Activated CD8-positive, alpha-beta memory T cell treated with anti-CD3 and anti-CD28 coated beads, Interleukin-2, amount 10 ng/mL, durations not matched to agents 7 days and 5 days (primary cell): ENCODE measurements at places on chromosomes 7 and 10. TPM values are rescaled to one million over a fixed set of nuclear protein-coding genes. Genes with fewer than 3 reads are reported as not detected.

- DNase-seq, result no peak
Observed at GRCh38 chr10:89373916-89374711, 3.7 kb upstream of the IFIT1B start.

DNA sequence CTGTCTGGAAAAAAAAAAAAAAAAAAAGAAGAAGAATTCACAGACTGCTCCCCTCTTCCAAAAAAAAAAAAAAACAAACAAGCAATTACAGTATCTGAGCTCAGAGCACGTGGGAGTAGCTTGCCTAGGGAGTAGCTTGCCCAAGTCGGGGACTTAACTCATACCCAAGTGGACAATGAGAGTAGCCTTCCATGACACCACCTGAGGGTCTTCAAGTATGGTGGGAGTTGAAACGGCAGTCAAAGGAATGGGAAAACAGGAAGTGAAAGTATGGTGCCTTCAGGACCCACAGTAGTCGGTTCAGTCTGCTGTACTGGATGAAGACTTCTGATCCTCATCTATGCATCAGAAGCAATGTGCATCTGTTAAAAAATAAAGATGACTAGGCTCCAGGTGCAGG is 10.6 kb downstream of the VOPP1 start:
- peak; percentile 14 for DNase-seq

DNA sequence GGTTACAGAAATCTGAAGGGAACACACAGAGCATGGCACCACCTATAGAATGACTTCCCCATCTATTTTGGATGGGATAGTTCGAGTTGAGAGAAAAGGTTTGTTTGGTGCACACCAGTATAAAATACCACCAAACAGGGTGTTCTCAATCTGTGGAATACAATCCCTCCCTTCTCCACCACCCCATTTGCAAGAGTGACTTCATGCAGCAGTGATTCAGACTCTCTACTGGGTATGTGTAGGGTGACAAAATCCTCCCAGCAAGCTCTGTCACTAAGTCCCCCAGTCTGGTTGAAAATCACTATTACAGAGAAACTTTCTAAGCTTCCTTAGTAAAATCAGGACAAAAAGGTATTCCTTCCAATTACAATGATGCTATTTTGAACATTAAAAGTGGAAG is 69.0 kb downstream of the ANK3 start:
- DNase-seq, result no peak

DNA sequence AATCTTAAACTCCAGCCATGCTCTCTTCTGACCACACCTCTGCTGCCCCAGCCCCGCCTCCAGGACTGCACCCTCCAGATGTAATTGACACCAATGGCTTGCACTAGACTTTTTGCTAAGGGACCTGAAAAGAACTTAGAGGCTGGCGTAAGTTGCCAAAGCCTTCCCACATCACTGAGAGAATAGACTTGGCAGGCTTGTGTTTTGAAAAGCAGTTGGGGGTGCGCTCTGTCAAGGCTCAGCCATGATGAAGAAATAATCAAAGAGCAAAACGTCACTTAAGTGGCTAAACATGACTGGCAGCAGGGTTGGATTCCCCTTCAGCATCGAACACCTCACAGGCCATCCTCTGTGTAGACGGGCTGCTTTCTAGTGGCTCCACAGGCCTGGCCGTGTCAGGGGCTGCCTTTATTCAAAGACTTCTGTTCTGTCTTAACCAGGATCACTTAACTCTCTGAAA is 195.2 kb upstream of the C7orf33 start:
- no peak for DNase-seq

Gene EFCAB10
- total RNA-seq, result not detected

Gene IGFBP1
- not detected for total RNA-seq

Gene METTL27
- total RNA-seq, result 0.55 TPM

Gene MYPN
- not detected for total RNA-seq
